Bone marrow (tissue), 2 donors: ENCODE measurements at places on chromosomes 5 and 9.

- DNase-seq, result no peak
Observed at GRCh38 chr9:137077758-137078693, 709 bp downstream of the UAP1L1 start.

DNA sequence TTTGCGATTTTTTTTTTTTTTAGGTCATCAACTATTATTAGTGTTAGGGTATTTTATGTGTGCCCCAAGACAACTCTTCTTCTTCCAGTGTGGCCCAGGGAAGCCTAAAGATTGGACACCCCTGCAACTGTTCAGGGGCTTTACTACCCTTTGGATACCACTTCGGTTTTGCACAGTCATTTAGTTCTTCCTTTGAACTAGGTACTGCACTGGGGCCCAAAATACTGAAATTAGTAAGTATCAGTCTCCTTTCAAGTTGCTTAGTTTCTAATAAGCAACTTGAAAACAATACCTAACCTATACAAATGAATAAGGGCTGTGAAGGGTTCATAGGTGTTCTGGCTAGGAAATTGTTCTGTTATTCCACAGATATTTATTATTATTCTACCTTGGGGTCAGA lies 45.3 kb downstream of the CWC27 start:
- no peak for DNase-seq

- DNase-seq, result no peak
Observed at GRCh38 chr5:106321242-106321641, 1349.5 kb downstream of the EFNA5 start.

GRCh38 chr5:145506185-145506850 lies 328.8 kb downstream of the PRELID2 start:
- DNase-seq, result no peak

DNA sequence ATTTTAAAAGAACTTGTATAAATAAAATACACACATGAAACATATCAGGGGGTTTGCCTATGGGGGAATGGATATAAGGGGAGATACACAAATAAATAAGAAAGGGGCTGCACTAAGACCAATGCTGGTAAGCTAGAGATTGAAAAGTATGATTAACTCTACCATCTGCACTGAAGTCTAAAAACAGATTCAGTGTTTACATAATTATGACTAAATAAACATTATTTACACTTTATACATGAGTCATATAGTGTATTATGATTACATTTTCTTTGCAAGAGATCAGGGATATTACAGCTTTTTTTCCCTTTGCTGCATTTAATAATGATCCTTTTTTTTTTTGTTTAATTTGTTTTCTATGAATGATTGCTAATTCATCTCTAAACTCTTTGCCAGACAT lies 367.9 kb downstream of the TMEM38B start:
- DNase-seq, result no peak

DNA sequence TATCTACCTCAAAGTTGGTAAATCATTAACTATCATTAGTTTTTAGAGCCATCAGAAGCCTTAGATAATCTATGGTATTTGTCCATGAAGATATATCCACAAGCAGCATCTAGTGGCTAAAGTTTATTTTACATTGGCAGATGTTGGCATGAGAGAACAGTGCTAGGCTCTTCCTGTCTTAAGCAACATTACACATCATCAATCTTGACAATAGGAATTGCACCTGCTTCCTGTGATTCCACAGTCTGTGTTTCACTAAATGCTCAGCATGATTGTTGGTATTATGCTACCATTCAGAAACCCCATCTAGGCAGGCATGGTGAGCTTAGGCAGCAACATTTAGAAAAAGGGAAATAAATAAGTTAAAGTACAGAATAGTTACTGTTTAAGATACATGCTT lies 246.6 kb downstream of the SLCO4C1 start:
- DNase-seq, result no peak

DNA sequence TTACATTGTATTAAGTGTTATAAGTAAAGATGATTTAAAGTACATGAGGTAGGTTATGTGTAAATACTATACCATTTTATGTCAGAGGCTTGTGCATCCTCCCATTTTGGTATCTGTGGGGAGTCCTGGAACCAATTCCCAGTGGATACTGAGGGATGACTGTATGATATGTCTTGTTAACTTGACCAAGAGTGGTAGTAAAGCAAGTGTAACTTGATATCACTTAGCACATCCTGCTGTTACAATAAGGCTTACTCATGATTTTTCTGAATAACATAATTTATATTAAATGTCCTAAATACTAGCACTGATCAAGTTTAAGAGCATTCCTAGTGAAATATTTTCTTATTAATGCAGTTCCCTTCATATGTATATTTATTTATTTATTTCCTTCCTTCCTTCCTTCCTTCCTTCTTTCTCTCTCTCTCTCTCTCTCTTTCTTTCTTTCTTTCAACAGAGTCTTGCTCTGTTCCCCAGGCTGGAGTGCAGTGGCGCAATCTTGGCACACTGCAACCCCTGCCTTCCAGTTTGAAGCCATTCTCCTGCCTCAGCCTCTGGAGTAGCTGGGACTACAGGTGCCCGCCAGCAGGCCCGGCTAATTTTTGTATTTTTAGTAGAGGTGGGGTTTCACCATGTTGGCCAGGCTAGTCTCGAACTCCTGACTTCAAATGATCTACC lies 7.5 kb downstream of the NDFIP1 start:
- DNase-seq, result no peak

DNA sequence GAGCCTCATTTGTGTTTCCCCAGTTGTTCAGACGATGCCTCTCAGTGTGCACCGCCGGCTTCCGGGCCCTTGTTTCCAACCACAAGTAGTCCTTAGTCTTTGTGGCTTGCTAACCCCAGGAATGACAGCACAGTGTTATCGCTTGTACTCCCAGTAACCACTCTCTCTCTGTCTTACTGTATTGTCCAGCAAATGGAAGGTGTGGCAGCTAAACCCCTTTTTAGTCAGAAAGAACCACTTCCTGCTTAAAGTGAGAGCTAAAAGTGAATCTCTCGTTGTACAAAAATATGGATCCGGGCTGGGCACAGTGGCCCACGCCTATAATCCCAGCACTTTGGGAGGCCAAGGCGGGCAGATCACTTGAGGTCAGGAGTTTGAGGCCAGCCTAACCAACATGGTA lies 61.3 kb downstream of the ENC1 start:
- DNase-seq, result no peak

GRCh38 chr5:139982157-139982974 lies 60.7 kb downstream of the NRG2 start:
- DNase-seq, result no peak

GRCh38 chr5:173743641-173744343 lies 127.3 kb upstream of the BOD1 start:
- no peak for DNase-seq

GRCh38 chr5:159764283-159765134 lies 151.8 kb upstream of the ADRA1B start:
- no peak for DNase-seq

DNA sequence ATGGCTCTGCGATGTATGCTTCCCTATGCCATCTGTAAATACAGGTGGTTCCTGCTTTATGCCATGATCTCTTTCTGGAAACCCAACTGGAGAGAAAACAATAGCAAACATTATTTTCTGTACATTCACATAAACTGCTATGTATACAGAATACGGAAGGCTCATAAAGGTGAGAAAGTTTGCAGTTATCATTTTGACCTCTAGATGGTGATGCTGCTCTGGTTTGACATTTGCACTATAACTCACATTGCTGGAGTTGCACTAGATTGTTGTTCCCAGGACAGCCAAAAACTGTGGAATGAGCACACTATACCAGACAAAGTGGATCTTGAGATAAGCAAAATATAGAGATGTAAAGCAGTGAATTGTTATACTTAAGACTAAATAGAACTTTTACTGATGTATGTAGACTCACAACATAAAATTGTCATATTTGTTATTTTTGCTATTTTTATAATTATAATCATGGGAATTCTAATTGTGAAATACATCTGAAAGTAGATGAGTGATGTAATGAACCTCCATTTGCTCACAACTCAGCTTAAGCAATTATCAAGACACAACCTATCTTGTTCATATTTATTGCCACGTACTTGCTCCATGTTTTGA lies 246.5 kb downstream of the PTPRD start:
- DNase-seq, result peak; percentile 24

- no peak for DNase-seq
Observed at GRCh38 chr5:67156976-67157583, 39.5 kb downstream of the CD180 start.

DNA sequence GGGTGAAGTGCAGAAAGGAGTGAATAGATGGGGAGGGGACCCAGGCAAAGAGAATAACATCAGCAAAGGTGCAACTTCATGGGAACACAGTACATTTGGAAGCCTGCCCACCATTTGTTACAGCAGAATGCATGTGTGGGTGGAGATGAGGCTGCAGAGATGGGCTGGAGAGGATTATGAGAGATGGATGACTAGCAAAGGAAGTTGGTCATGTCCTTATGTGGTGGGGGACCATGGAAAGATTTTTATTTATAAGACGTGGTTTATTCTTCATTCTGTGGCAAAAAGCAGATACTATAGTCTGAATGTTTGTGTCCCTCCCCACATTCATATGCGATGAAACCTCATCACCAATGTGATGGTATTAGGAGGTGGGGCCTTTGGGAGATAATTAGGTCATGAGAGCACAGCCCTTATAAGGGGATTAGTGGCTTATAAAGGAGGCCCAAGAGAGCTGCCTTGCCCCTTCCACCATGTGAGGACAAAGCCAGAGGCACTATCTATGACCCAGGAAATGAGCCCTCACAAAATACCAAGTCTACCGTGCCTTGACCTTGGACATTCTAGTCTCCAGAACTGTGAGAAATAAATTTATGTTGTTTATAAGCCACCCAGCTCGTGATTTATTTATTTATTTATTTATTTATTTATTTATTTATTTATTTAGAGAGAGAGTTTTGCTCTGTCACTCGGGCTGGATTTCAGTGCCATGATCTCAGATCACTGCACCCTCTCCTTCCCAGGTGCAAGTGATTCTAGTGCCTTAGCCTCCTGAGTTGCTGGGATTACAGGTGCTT lies 483.7 kb downstream of the RAB3C start:
- DNase-seq, result no peak

DNA sequence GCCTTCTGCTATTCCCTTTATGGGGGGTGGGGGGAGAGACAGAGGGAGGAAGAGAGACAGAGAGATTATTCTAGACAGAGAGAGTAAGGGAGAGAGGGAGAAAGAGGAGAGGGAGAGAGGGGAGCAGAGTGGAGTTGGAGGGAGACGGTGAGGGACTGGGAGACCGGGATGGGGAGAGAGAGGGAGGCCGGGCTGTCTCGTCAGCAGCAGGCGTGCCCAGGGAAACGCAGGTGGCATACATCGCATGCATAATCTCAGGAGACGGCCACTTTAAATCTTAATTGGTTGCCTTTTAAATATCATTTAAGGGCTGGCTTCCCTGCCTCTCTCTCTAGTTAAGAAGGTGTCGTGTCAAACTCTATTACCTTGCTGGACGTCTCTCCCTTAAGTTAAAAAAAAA lies 8.4 kb downstream of the IRX4 start:
- no peak for DNase-seq

DNA sequence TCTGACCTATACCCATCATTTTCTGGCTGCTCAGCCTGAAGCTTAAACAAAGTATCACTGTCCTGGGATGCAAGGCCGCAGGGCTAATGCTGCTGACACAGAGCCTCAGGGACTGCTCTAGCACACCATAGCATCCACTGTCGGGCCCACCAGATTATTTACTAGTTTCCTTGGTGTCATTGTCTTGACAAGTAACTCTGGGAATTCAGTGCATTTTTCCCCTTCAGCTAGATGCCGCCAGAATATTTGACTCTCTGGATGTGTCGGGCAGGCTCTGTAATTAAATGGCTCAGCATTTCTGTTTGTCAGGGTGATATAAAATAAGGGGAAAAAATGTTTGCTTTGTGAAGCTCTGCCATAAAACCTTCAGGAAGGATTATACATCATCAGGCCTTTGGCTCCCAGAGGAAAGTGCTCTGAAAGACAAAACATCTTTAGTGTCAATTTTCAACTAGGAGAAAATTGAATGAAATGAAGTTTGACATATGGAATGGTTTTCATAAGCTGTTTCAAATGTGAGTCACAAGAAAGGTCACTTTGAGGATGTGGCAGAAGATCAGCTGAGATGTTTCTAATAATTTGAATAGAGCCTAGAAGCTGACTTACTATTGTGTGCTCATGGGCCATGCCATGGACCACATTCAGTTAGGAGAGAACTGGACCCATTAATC lies 350.1 kb downstream of the TMEM232 start:
- DNase-seq, result no peak

- DNase-seq, result no peak
Observed at GRCh38 chr9:17519761-17520160, 59.1 kb upstream of the SH3GL2 start.

- DNase-seq, result no peak
Observed at GRCh38 chr5:57626703-57627102, 144.1 kb upstream of the ACTBL2 start.

- DNase-seq, result no peak
Observed at GRCh38 chr9:114806526-114806900, 674 bp upstream of the TNFSF15 start.
